Left ventricle myocardium inferior (tissue), 1 donor: ENCODE measurements at places on chromosomes 2 and 18. TPM values are rescaled to one million over a fixed set of nuclear protein-coding genes. Genes with fewer than 3 reads are reported as not detected.

- no peak overlapping the region for H3K27ac ChIP-seq
- H3K36me3 ChIP-seq: no peaks in the 10 kb centered on the region
- H3K4me3 ChIP-seq: no peak overlapping the region
- no peak for DNase-seq
- H3K4me1 ChIP-seq: peaks cover 24% of the 10 kb centered on the region
- H3K27me3 ChIP-seq: no peaks in the 10 kb centered on the region
Measured at GRCh38 chr18:46156124-46156745, 52.0 kb downstream of the HAUS1 start.

The SOWAHC gene
- total RNA-seq: 2.3 TPM

DNA sequence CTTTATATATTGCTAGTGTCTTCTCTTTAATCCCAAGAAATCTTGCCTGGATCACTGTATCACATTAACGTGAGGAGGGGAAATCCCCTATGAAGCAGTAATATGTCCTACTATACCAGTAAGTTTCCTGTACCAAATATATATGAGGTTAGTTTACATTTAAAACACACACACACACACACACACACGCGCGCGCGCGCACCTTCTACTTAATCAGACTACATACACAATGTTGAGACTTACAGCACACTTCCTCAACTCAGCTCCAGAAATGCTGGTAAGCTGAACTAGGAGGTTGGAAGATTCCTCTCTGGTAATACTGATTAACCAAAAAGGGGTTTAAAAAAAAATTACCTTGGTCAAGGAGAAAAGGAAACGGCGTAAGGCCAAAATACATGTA is 49.3 kb downstream of the USP34 start:
- no peak overlapping the region for H3K4me3 ChIP-seq
- no peak overlapping the region for H3K27ac ChIP-seq
- peaks cover 64% of the 10 kb centered on the region for H3K4me1 ChIP-seq
- DNase-seq: no peak
- no peaks in the 10 kb centered on the region for H3K27me3 ChIP-seq

- no peak for DNase-seq
- no peaks in the 10 kb centered on the region for H3K27me3 ChIP-seq
- H3K4me1 ChIP-seq: peaks cover 52% of the 10 kb centered on the region
Measured at GRCh38 chr18:32383050-32383819, 87.4 kb downstream of the GAREM1 start.

- no peak overlapping the region for H3K4me3 ChIP-seq
- no peak overlapping the region for H3K27ac ChIP-seq
- H3K27me3 ChIP-seq: peaks cover 100% of the 10 kb centered on the region
- H3K36me3 ChIP-seq: no peaks in the 10 kb centered on the region
Measured at GRCh38 chr2:118814368-118814767, 33.1 kb downstream of the EN1 start.

The DCDC2C gene
- total RNA-seq: not detected

The CENPA gene
- 2.5 TPM for total RNA-seq

DNA sequence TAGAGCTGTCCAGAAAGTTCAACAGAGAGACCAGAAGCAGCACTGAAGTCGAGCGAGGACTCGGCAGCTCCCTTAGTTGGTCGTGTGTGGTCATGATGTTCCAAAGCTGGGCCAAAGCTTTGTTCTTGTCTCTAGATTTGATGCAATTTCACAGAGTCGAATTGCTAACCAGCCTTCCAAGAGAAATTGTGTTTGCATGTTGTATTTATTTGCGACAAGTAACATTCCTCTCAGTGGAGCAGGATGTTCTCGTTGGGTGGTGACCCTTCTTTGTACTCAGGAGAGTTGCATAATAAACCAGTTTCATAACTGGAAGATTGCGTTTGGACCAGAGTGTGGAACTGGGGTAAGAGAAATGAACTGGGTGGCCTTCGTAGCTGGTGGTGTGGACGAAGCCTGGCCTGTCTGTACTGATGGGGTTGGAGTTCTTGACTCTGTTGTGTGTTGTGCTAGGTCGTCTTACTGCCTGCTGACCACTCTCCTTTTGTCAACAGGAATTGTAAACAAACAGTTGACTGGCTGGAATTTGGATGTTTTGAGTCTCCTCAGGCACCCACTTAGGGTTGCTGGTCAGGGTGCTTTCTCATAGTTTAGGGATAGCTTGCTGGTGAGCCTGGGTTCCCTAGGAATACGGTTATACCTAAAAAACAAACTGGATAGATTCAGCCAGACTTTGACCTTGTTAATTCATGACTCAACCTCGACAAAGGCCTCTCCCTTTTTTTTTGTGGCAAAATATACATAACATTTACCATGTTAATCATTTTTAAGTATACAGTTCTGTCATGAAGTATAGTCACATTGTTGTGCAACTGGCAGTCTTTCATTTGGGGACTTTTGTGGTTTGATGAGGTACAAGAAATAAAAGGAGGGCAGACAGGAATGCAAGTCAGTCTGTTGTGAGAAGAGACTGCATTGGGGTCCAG is 28.9 kb upstream of the TOGARAM2 start:
- no peak for DNase-seq
- H3K4me3 ChIP-seq: no peak overlapping the region
- peaks cover 24% of the 10 kb centered on the region for H3K36me3 ChIP-seq
- H3K27me3 ChIP-seq: peaks cover 1% of the 10 kb centered on the region
- H3K4me1 ChIP-seq: peaks cover 24% of the 10 kb centered on the region

The GATA6 gene
- 60.9 TPM for total RNA-seq

The GBX2 gene
- total RNA-seq: not detected

GRCh38 chr2:178159966-178160365 is 34.3 kb upstream of the OSBPL6 start:
- DNase-seq: no peak
- no peak overlapping the region for H3K27ac ChIP-seq
- H3K27me3 ChIP-seq: no peaks in the 10 kb centered on the region
- no peaks in the 10 kb centered on the region for H3K4me1 ChIP-seq

GRCh38 chr2:217402761-217403383 is 543.0 kb upstream of the TNP1 start:
- peak overlapping the region; percentile 12 for H3K27ac ChIP-seq
- peaks cover 31% of the 10 kb centered on the region for H3K4me1 ChIP-seq
- no peaks in the 10 kb centered on the region for H3K27me3 ChIP-seq
- no peak for DNase-seq

GRCh38 chr2:233185963-233186362 is 65.5 kb upstream of the ATG16L1 start:
- H3K36me3 ChIP-seq: peaks cover 19% of the 10 kb centered on the region
- H3K27ac ChIP-seq: no peak overlapping the region
- no peaks in the 10 kb centered on the region for H3K4me1 ChIP-seq
- DNase-seq: no peak

GRCh38 chr2:30443081-30443480 is 4.0 kb upstream of the LCLAT1 start:
- no peak for DNase-seq
- peaks cover 36% of the 10 kb centered on the region for H3K4me1 ChIP-seq
- no peak overlapping the region for H3K4me3 ChIP-seq
- H3K36me3 ChIP-seq: no peaks in the 10 kb centered on the region

The NAT8 gene
- not detected for total RNA-seq

The KYNU gene
- total RNA-seq: 1.0 TPM

DNA sequence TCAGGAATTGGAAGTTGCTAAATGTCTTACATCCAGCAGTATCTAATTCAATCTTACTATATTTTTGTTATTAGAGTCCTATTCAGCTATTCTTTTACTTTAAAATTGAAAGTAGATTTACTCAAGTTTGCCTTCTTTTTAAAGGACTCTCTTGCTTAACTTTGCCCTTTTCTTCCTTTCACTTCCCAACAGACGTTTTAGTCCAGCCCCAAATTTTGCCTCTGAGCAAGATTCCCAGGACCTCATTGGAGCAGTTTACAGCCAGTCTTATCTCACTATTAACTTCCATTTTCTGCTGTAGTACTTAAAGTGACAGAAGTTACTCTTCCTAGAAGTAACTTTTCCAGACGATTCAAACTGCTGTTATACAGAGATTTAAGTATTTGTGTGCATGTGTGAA is 1.7 kb upstream of the PRKD3 start:
- H3K27me3 ChIP-seq: no peaks in the 10 kb centered on the region
- H3K4me3 ChIP-seq: peak overlapping the region; percentile 89
- no peak for DNase-seq
- peaks cover 43% of the 10 kb centered on the region for H3K4me1 ChIP-seq

DNA sequence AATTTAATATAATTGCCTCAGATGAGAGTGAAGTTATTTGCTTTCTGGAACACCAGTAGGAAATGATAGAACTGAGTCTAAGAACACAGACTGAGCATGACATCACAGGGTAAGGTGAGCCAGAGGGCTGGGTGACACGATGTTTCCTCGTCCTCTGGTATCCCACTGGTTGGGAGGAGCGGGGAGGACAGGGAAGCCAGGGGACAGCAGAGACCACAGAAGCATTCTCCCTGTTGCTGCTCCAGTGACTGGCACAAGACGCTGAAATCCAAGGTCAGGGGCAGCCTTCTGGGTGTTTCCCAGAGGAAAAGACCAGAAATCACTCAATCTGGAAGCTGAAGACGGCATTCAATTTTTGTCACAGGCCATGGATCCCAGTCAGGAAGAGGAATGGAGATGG is 363.4 kb upstream of the SOX11 start:
- no peaks in the 10 kb centered on the region for H3K4me1 ChIP-seq
- peaks cover 12% of the 10 kb centered on the region for H3K27me3 ChIP-seq
- DNase-seq: no peak
- no peak overlapping the region for H3K27ac ChIP-seq
- no peaks in the 10 kb centered on the region for H3K36me3 ChIP-seq
- H3K4me3 ChIP-seq: no peak overlapping the region

GRCh38 chr2:153005071-153005730 is 286.8 kb downstream of the ARL6IP6 start:
- no peaks in the 10 kb centered on the region for H3K4me1 ChIP-seq
- H3K36me3 ChIP-seq: no peaks in the 10 kb centered on the region
- no peaks in the 10 kb centered on the region for H3K27me3 ChIP-seq
- H3K27ac ChIP-seq: no peak overlapping the region
- H3K4me3 ChIP-seq: no peak overlapping the region
- no peak for DNase-seq

DNA sequence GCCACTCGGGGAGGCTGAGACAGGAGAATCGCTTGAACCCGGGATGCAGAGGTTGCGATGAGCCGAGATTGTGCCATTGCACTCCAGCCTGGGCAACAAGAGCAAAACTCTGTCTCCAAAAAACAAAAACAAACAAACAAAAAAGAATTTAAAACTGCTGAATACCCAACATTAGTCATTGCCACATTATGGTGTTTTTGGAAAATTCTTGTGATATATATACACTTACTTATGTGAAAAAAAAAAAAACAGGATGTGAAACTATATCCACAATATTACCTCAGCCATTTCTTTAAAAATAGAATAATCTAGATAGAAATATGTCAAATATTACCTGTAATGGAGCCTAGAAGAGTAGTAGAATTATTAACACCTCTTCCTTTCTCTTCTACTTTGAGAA is 288.3 kb upstream of the FN1 start:
- H3K27ac ChIP-seq: no peak overlapping the region
- H3K4me1 ChIP-seq: no peaks in the 10 kb centered on the region
- H3K4me3 ChIP-seq: no peak overlapping the region
- no peaks in the 10 kb centered on the region for H3K36me3 ChIP-seq
- H3K27me3 ChIP-seq: no peaks in the 10 kb centered on the region
- no peak for DNase-seq
